ENCODE measurements at places on chromosomes 11 and 22.

DNA sequence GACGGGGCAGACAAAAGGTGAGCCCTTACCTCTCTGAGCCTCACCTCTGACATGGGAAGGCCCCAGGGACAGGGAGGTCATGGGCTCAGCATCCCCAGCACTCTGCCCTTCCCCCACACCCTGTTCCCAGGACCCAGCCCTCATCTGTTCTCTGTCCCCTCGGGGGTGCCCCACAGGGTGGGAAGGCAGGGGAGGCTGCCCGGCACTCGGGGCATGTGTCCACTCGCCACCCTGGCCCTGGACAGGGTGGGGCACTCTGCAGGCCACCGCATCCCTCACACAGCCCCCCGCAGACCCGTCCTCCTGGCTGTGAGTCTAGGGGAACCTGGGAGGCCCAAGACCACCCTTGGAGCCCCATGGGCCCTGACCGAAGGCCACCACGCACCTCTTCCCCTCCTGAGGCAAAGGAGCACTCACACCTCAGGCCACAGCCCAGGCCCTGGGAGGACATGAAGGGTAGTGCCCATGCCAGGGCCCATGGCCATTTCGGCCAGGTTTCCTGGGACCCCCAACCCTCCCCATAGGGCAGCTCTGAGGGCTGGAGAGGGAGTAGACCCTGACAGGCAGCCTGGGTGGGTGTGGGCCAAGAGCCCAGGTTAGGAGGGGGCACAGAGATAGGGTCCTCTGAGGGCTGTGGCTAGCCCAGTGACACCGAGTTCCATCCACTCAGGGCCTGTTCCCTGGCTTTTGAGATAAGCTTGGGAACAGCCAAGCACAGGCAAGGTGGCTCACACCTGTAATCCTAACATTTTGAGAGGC, 193.1 kb downstream of the IGLL1 start:
- DNase-seq: no peak

- DNase-seq: no peak
Measured at GRCh38 chr11:104876324-104876723, 21.9 kb downstream of the CASP12 start.

- no peak for DNase-seq
Measured at GRCh38 chr22:26241361-26241760, 72.1 kb downstream of the SEZ6L start.

GRCh38 chr22:38271927-38272372, 860 bp downstream of the TMEM184B start:
- no peak for DNase-seq

DNA sequence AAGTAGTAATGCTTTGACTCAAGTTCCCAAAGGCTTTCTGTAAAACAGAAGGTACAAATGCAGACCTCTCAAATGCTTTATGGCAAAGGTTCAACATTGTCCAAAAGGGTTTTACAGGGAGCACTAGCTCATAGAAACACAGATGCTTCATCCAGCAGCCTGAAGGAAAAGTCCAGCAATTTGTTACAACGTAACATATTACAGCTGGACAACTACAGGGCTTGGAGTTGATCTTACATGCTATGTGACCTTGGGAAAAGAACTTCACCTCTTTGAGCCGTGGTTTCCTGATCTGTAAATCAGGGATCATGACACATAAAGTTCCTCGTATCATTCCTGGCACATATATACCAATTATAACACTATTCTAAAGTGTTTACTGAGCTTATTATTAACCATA, 84.9 kb downstream of the DDIAS start:
- DNase-seq: no peak

- DNase-seq: no peak
Measured at GRCh38 chr11:2392241-2392959, 8.2 kb upstream of the TSSC4 start.

DNA sequence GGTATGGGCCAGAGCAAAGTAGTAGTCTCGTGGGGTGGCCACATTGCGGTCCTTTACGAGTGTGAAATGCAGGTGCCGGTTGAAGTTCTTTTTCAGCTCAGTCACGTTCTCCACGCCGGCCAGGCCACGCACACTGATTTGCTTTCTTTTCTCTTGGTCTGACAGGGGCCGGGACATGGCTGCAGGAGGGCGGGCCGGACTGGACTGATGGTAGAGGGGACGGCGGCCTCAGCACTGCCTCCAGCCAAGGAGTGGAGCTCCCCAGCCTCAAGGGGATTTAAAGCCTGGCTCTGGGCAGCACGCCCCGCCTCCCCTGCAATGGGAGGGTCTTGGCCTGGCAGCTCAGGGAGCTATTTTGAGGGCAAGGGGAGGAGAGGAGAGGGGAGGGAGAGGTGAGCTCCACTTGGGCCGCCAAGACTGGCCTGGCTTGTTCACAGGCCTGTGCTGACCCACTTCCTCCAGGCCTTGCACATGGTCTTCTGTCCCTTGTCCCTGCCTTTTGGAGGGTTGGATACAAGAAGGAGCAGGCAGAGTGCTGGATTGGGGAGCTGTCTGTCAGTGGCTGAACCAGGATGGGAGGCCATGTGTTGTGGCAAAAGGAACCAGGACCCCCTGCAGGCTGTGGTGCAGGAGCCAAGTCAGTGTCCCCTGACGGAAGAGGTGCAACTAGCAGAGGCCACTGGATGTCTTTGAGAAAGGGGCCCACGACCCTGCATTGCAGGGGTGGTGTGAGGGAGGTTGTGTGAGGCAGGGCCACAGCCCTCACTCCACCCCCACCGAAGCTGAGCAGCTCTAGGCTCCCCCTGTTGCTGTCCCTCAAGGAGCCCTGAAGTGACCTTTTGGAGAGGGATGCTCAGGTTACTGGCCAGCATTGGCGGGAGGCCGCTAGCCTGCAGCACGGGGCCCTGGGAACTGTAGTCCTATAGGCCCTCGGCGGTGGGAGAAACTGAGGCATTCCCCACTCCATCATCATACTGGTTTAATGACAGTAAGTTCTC, at the start of gene PYGM:
Gene PYGM (minus strand): TSS at position 253 of the 998 bp plus-strand sequence. CDS start 76 bp downstream, at position 177.
- DNase-seq: no peak

Data from kidney glomerular epithelial cell (primary cell).